Activated CD4-positive, alpha-beta T cell treated with anti-CD3 and anti-CD28 coated beads for 4 hours (primary cell): ENCODE measurements at places on chromosomes 12 and 14.

- no peak for DNase-seq
Measured at GRCh38 chr12:122884091-122884826, 11.7 kb downstream of the VPS37B start.

DNA sequence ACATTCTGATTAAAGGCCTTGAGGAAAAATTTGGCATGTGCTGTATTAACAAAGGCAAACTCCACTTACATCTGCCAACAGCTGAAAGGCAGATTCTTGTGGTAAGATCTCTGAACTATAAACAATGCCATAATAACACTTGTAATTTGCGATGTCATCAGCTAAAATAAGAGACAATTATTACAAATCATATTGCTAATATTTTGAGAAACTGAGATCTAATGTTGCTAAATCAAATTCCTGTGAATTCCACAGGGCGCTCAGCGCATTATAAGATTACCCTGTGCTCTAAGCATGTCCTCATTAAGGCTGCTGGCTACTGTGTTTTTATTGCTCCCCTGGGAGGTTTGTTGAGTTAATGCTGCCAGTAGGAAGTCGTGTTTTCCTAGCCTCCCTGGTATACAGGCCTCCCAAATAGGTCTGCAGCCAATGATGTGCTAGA, 244.8 kb downstream of the DACT1 start:
- no peak for DNase-seq

DNA sequence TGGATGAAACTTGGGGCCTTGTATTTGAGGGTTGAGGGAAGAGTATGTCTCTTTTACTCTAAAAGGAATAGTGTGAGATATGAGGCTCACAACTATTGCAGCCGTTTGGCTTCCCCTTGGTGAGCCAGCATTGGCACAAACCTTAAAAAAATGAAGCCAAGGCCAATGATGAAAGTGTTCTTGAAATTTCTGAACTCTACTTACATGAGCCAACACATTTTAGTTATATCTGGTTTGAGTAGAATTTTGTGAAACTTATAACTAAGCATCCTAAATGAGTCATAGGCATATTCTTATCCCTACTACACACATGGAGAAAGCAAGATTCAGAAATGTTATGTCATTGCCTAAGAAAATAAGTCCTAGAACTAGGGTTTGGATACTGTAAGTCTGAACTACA, 55.3 kb upstream of the ACSS3 start:
- DNase-seq, result no peak

GRCh38 chr12:125284945-125285685, 219.9 kb downstream of the AACS start:
- DNase-seq, result no peak

DNA sequence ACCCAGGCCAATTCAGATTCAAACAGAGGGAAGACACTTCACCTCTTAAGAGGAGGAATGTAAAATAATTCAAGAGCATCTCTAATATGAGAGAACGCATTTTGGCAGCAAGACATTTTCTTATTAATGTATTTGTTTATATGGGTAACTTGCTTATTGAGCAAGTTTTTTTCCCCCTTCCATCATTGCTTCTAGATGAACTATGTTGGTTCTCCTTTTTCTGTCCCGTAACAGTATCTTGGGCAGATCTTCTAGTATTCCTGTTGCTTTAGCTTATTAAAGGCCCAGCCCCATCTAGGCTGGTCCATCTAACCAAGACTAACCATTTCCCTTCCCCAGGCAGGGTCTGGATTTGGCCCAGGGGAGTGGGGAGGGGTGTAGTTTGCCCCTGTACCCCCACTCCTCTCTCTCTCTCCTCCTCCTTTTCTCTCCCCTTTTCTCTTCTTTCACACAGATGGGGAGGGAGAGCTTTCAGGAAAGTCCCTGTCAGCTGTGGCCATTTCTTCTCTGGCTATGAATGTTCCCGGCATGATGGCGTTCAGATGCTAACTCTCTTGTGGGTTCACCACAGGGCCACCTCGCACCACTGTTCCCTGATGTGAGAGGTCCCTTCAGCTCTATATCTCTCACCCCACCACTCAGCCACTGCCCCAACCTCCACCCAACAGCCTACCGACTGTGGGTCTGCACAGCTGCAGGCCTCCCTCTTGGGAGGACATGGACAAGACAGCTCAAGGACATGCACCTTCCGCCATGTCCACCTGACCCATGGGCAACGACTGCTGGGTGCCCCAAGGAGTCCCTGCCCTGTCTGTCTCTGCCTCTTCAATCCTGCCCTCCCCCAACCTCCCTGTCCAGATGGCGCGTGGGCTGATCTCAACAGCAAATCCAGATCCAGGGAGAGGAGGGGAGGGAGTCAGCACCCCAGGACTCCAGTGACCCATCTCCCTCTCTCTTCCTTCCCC, 15.8 kb upstream of the RPS6KL1 start:
- DNase-seq, result no peak

DNA sequence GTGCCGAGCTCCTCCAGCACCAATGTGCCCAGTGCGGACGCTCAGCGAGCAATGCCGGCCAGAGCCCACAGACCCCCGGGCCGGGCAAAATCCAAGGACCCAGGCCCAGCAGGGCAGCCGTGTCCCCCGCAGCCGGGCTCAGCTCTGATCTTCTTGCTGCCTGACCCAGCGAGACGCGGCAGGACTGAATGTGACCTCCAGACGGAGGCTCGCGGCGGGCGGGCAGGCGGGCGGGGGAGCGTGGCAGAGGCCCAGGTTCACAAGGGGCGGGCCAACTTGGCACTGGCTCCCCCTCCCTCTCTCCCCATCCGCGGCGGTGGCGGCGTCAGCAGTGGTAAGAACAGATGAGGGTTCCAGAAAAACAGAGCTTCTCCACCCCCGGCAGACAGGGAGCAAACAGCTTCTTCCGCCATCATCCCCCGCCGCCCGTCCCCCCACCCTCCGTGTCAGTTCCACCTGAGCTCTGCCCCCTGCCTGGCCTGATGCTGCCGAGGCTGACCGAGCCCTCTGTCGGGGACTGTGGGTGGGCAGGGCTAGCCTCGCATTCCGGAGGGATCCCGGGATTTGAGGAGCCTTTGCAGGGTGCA, 94.3 kb downstream of the RFLNA start:
- peak; percentile 71 for DNase-seq

GRCh38 chr12:105384916-105385535, 54.5 kb downstream of the C12orf75 start:
- no peak for DNase-seq

GRCh38 chr12:87678453-87678852, 350.7 kb downstream of the C12orf50 start:
- no peak for DNase-seq

GRCh38 chr14:38078393-38078792, 129.3 kb upstream of the SSTR1 start:
- DNase-seq, result peak; percentile 35

- DNase-seq, result no peak
Measured at GRCh38 chr12:124829008-124829707, 34.5 kb downstream of the SCARB1 start.

GRCh38 chr12:131375261-131375971, 335.5 kb upstream of the SFSWAP start:
- DNase-seq, result no peak

DNA sequence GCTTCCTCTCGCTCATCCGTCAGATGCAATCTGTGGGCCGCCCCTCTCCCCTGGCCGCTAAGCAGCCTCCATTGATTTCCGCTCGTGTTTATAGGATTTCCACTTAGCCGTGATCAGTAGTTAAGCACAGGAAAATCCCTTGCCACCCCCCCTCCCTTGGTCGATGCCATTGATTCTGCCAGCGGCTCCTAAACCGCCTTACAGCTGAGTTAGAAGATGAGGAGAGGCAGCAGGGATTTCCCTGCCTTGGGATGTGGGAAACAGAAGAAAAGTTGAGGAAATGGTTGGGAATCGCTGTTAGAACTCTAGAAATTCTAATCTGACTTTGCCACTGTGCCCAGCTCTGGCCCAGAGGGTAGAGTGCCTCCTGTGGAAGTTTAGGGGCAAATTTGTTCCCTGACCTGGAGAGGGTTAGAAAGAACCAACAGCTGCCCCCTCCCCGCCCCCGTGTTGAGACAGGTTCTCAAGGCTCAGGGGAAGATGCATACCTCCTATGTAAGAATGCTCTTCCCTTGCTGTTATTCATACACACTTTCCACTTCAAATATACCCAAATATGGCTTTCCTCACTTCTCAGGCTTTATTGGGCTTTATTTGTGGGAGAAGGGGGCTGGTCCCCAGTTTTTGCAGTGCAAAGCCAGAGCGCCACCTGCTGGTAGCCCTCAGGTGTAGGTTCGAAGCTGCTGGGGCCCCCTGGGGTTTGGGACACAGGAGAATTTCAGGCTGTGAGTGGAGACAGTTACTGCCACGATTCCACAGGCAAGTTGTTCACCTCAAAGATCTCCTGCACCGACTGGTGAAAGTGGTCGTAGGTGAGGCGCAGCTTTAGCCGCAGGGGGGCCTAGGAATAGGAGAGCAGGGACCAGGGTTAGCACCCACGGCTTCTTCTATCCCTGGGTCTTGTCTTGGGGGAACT, 3.2 kb downstream of the THTPA start:
- DNase-seq, result peak; percentile 69

GRCh38 chr12:20646239-20646827, 48.8 kb upstream of the SLCO1C1 start:
- DNase-seq, result no peak

GRCh38 chr12:127271776-127272175, 995.2 kb upstream of the TMEM132C start:
- no peak for DNase-seq

DNA sequence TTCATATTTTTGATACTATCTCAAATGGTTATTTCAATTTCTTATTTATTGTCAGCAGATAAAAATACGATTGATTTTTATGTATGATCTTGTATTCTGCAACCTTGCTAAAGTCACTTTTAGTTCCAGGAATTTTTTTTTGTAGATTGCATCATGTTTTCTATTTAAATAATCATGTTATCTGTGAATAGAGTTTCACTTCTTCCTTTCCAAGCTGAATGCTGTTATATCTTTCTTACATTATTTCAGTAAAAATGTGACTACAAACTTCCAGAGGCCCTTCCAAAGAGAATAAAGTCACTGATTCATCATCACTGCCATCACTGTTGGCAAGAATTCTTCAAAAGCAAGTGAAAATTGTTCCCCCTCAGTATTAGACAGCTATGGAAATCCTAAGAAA, 104.7 kb upstream of the RAP1B start:
- DNase-seq, result no peak

- DNase-seq, result no peak
Measured at GRCh38 chr14:33814010-33814409, 136.9 kb downstream of the EGLN3 start.

GRCh38 chr14:71595441-71595840, 336.8 kb upstream of the RGS6 start:
- no peak for DNase-seq

DNA sequence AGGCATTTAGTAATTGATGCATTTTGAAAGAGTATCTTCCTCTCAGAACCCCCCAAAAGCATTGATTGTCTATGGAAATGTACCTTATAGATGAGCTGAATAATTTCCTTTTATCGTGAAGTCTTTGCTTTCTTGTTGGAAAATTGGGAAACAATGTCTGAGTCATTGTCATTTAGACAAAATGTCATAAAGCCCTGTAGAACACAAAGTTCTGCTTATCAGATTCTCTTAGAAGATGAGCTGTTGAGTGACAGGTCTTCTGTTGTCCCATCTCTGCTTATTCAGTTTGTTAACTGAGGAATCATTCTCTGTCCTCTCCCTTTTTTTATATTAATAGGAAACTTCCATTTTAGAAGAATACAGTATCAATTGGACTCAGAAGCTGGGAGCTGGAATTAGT, 22.9 kb downstream of the MAPKAPK5 start:
- DNase-seq, result no peak

DNA sequence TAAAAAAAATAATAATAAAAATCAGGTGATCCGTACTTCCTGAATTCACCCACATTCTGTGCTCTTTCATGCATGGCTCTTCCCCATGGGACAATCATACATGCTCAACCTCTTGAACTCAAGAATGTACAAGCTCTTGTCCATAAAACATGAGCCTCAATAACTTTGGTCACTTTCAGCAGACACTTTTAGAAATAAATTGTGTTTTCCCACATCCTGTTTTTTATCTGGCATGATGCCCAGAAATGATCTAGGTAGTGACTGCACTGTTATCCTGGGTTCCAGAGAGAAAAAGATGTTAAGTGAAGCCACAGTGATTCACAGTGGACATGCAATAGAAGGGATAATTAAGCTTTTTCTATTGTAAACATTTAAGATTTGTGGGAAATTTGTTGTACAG, 537.6 kb upstream of the TMEM132C start:
- DNase-seq, result no peak

- DNase-seq, result peak; percentile 79
Measured at GRCh38 chr12:47767216-47767724, 5.8 kb upstream of the SLC48A1 start.

DNA sequence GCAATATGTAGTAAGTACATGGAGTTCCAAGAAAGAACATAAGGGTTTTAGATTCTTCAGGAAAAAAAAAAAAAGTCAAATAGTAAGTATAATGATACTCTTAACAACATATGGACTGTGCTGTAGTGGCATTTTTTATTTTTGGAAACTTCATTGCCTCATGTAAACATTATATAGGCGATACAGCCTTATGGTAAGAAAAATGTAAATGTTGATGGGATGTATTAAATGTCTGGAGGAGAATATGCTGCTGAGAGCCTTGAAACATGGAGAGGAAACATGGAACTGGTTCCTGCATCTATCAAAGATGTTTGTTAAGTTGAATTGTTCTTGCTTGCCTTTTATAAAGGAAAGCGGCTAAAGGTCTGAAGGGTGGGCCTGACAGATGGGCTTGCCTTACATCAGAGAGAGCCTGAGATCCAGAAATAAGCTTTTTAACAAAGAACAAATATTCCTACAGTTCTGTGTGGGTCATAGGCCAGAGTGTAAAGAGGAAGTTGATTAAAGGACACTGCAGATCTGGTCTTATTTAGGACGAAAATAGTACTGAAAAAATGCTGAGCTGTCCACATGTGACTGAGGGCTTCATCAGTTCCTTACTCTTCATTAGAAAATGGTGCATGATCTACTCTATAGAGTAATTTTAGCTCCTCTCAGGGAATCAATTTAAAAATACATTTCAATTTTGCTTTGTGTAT, 448.1 kb upstream of the DCN start:
- DNase-seq, result no peak

DNA sequence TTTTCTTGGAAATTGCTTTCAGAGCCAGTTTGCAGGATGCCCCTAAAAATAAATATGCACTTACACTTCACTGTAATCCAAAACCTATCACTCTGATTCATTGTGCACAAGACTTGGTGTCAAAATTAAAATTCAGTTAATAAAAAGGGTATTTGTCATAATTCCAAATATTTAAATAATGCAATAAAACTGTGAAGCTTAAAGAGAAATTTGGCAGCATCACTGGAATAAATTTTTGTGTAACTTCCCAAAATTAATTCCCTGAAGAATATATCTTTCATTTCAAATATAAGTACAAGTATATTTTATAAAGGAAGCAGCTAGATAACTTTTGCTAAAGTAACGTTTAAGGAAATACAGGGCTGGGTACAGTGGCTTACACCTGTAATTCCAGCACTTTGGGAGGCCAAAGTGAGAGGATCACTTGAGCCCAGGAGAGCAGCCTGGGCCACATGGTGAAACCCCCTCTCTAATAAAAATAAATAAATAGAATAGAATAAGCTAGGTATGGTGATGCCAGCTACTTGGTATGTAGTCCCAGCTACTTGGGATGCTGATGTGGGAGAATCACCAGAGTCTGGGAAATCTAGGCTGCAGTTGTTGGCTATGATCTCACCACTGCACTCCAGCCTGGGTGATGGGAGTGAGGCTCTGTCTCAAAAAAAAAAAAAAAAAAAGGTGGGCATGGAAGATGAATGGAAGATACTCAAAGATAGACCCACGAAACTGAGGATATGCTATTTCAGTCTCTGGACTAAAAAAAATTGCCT, 233.8 kb downstream of the FBXL14 start:
- DNase-seq, result no peak

- no peak for DNase-seq
Measured at GRCh38 chr12:50297027-50297426, 13.7 kb upstream of the LIMA1 start.

GRCh38 chr12:46400406-46400805, 27.8 kb upstream of the SLC38A2 start:
- DNase-seq, result no peak
